ENCODE measurements at places on chromosomes 5 and 9.

GRCh38 chr9:71076096-71076495, 45.3 kb downstream of the TRPM3 start:
- DNase-seq, result no peak

- DNase-seq, result peak; percentile 85
These were observed at the start of gene PKD2L2 for GRCh38 chr5:137888863-137889759. Gene PKD2L2 (plus strand): TSS chr5:137889457. CDS start chr5:137889492, 35 bp downstream.

DNA sequence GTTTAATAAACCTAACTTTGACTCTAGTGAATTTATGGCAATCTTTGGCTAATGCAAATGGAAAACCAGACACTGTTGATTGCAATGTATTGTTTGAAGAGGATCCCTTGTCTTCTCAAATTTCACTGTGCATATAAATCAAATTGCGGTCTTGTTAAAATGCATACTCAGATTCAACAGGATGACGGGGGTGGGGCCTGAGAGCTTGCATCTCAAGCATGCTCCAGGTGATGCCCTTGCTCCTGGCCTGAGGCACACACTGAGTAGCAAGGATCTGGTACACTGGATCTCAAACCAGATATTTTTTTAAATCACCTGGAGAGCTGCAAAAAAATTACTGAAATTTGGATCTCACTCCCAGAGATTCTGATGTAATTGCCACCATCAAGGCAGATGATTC, 463.7 kb downstream of the DNAH5 start:
- no peak for DNase-seq

- no peak for DNase-seq
These were observed 179.0 kb upstream of the PPP1R26 start for GRCh38 chr9:135300346-135301141.

DNA sequence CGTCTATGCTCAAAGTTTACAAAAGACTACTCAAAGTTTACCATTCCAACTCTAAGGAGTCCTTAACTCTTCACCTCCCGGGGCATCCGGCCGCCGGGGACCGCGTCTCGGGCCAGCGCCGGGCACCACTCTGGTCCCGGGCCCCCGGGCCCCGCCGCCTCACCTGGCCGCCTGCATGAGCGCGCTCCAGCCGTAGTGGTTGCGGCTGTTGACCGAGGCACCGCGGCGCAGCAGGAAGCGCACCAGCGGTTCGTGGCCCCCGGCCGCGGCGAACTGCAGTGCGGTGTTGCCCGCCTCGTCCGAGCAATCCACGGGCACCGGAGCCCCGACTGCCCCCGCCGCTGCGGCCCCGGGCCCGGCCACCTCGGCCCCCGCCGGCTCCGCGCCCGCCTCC, 388 bp downstream of the ANKS6 start:
- DNase-seq, result no peak

DNA sequence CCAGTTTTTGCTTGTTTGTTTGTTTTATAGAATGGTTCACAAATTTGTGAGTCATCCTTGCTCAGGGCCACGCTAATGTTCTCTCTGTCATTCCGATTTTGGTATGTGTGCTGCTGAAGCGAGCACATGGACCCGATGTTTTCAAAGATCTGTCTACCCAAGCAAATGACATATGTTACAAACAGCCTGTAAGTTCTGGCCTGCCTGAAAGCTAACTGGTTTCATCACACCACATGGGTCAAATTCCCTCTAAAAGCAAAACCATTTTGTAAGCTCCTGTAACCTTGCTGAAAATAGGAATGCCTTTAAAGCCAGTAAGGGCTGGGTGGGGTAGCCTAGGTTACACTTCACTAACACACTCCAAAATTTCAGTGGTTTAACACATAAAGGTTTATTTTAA, 25.4 kb downstream of the DMRT3 start:
- no peak for DNase-seq

DNA sequence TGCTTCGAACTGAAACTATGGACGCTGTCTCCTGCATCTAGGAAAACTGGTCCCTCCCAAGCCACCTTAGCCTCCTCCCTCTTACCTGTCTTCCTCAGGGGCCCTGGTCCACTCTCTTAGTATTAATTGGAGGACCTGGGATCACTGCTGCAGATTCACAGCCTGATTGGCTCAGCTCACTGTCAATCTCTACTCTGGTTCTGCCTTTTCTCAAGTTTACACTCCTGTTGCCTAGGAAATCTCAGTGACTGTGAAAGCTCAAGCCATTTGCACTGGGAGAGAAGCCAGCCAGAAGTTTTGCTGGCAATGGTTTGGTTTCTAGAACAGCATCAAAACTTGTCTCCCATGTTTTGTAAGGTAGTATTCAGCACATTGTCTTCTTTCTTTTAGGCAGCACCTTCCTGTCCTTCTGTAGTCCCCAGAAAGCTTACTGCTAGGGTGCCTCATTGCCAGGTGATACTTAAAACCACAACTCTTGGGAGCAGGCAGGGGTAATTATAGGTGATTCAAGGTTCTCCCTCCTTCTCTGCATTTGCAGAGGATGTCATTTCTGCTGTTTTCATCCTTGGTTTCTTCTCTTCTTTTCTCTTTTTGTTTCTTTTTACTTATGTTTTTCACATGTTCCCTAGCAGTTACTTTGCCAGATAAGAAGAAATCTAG, at the start of gene CAPSL:
CAPSL (minus strand) TSS at position 55 of the 660 bp plus-strand sequence. CDS start 17,502 bp downstream, outside the sequence.
- peak; percentile 52 for DNase-seq

DNA sequence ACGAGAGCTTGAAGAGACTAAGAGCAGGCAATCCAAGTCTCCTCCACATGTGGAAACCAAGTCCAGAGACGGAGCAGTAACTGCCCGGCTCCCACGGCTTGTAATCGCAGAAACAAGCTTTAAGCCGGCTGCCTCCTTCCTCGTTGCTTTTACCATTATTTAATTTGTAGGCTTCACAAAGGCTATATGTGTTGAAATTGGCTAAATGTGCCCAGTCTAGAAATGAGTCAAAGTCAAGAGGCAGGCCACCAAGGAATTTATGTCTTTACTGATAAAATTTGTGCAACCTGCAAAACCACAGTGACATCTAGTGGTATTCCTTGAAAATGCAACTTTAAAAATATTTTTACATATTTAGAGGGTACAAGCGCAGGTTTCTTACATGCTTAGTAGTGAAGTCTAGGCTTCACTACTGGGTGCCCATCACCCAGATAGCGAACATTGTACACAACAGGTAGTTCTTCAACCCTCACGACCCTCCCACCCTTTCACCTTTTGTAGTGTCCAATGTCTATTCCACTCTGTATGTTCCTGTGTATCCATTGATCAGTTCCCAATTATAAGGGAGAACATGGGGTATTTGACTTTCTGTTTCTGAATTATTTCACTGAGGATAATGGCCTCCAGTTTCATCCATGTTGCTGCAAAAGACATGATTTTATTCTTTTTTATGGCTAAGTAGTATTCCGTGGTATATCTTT, 33.5 kb upstream of the EBF1 start:
- DNase-seq, result peak; percentile 78

DNA sequence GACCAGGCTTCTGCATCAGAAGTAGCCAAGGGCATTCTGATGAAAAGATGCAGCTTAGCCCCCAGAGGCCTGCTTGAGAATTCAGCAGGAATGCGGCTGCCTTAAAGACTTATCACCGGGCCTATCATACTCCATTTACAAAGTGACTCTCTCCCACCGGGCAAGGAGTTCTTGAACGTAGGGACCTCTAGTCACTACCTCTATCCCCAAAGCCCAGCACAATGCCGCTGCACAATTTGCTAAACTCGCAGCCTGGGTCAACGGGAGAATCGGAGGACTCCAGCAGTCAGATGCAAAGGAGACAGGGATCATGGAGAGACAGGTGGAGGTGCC, 661 bp downstream of the PDCL start:
- peak; percentile 41 for DNase-seq

- DNase-seq, result no peak
These were observed 403.2 kb upstream of the PTGER4 start for GRCh38 chr5:40276426-40277102.

Measured in fibroblast of upper back skin (primary cell).